Suprapubic skin (tissue), 4 donors: ENCODE measurements at places on chromosomes 7 and 10.

DNA sequence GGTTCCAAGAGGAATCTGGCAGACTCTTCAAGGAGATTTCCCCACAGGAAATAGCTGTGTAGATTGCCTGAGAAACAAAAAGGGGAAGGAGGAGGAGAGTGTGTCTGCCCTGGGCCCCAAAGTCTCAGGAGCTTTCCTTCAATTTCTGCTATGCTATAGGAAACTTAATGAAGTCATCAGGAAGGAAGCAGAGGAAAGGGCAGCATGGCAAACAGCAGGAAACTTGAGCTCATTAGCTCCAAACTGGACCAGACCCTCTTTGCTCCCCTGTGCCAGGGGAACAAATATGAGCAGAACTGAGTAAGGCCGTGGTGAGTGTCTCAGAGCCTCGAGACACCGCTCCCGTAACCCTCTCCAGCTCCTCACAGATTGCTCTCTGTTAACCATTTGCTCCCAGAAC, 4.8 kb upstream of the KCNIP2 start:
- DNase-seq, result no peak

GRCh38 chr10:96465599-96465998, 48.1 kb downstream of the TLL2 start:
- no peak for DNase-seq

GRCh38 chr7:44244282-44244681, 43.5 kb downstream of the YKT6 start:
- no peak for DNase-seq

- no peak for DNase-seq
These were observed 531.0 kb upstream of the GALNT17 start for GRCh38 chr7:70600993-70601392.

- no peak for DNase-seq
These were observed 94.0 kb downstream of the MMRN2 start for GRCh38 chr10:86863484-86863842.

DNA sequence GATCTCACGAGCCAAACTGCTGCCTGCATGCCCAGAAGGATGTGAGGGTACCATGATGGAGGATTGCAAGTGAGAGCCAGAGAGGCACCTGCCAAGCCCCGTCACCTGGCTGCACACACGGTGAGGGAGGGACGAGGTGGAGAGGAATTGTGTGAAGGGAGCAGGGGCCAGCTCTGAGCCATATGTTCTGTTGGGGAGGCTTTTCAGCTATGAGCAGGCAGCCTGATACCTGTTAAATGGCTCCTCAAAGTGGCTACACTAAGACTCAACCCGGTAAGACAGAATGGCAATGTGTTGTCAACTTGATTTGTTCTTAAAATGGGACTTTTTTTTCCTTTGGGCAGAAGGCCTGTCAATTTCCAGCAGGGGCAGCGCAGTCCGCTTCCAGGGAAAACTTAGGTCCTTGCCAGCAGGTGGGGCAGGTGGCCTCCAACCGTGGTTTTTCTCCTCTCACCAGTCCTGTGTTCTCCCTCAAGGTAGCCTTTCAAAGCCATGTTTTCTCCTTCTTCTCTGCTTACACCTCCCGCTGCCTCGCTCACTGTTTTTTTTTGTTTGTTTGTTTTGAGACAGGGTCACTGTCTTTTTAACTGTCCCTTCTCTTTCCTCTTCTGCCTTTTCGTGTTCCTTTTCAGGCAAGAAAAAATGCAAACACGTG, 57.7 kb upstream of the ZNRF2 start:
- DNase-seq, result no peak

DNA sequence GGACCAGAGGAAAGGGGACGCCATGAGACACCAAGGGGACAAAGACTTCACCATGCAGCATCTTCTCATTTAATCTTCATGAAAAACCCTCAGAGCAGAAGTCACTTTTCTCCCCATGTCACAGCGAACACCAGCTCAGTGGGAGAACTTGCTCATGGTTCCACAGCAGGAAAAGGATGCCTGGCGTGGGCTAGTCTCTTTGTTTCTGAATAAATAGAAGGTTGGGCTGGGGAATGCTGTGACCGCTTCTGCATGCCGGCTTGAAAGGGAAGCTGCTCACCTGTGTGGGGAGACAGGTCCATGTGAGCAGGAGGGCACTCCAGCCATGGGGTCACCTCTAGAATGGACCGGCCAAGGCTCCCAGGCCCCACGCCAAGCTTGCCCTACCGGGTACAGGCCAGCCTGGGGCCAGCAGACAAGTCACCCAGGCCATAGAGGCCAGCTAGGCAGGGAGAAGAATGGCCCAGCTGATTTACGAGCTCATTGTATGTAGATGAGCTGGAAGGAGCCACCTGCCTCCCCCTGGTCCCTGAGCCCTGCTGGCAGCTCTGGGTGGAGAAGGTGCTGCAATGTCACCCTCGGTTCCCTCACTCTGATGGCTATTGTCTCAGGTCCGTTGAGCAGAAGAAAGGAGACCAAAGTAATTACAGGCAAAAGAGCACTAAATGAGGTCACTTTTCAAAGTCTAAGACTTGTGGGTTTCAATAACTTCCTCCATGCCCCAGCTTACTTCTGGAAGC, 82.0 kb upstream of the PDZD8 start:
- no peak for DNase-seq

DNA sequence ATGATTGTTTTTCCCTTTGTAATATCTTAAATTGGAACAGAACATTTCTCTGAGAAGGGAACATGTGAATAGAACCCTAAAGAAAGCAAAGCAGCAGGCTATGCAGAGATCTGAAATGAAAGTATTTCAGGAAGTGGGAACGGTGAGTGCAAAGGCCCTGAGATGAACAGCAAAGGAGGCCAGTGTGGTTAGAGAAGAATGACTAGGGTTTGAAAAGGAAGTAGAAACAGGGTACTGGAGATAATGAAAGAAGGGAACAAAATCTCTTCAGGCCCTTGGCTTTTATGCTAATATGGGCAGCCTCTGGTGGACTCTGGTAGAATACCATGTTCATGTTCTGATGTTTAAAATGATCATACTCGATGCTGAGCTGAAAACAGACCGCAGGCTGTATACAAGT, 22.2 kb downstream of the ARHGAP21 start:
- no peak for DNase-seq

- DNase-seq, result no peak
These were observed 9.3 kb upstream of the OR6V1 start for GRCh38 chr7:143042790-143043271.

DNA sequence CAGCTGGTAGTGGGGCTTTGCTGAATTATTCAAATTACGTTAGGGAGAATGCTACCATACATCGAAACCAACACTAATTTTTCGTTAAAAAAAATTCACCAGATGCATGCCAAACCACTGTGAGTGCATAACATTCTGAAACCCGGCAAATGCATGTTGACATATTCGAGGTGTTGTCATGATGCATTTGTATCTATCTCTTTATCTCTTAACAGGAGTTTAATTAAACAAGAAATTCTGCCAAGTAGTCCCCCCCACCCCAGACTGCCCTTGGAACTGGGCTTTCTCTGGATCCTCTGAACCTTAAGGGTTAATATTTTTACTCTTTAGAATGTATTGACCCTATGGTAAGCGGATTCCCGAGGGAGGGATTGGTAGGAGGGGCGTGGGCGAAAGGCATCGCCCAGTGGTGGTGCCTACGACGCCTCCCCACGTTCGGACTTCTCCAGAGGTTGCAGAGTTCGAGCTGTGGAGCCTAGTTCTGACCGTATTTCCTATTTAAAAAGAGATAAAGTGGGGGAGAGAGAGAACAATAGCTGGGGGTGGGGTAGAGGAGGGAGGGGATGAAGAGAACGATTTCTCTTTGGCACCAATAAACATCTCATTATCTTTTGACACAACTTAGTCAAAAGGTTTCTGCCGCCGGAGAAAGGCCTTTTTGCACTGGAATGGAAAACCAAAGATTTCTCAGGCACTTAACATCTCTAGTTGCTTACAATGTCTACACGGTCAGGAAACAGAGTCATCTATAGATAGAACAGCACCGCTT, 7.2 kb downstream of the DLX6 start:
- DNase-seq, result no peak
